CD4-positive, alpha-beta T cell treated with Interleukin-4 for 4 hours (primary cell): ENCODE measurements at places on chromosomes 6 and 20.
A peak's percentile ranks its signal among the peaks of the same experiment; 100 is the strongest.

- no peak for DNase-seq
Measured at GRCh38 chr6:1503811-1504210, 105.9 kb upstream of the FOXC1 start.

DNA sequence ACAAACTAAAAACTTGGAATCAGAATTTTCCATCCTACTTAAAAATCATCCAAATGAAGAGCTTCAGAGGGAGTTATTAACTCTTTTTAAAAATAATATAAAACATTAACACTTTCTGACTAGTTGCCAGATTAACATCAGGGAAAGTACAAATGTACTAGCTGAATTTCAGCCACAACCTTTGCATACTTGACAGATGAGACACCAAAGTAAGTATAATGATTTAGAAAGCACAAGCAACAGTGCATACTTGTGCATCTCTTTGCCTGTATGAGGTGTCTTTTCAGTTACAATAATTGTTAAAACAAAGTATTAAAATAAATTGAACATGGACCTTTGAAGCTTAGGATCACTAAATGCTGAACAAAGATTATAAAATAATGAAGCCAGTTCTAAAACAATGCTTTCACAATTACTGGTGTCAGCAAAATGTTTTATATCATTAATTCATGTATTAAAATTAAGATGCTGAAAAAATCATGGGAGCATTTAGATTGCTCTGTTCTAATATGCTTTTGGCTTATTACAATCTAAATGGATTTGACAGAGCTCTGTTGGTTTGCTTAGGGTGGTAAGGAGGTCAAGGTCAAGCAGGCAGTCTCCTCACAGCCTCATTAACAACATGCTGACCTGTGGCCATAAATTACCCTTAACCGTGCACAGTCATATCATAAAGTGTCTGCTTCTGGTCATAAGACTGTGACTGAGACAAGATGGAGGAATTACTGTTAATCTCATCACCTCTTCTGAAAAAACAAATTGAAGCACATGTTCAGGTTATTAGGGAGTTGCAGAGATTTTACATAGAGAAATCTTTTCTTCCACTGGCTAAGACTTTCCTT lies 15.1 kb downstream of the RNF217 start:
- DNase-seq, result no peak

GRCh38 chr6:157107915-157108651 lies 215.2 kb downstream of the TMEM242 start:
- peak; percentile 44 for DNase-seq

- no peak for DNase-seq
Measured at GRCh38 chr6:16163066-16163465, 34.2 kb downstream of the MYLIP start.

DNA sequence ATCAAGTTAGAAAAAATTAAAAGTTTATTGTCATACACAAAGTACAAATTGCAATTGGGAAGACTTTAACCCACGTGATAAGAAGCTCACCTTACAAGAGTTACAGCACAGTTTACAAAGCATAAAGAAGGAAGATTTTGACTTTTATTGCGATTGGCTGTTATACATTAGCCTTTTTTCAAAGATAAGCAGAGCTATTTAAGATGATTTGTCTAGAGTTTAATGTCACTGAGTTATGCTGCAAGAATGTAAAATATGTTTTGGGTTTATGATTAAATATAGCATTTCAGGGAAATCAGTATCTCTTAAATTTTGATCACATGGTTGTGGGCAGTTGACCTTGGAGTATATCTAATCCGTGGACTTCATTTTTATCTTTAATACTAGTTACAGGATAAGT lies 664.2 kb upstream of the PTCHD4 start:
- DNase-seq, result no peak

DNA sequence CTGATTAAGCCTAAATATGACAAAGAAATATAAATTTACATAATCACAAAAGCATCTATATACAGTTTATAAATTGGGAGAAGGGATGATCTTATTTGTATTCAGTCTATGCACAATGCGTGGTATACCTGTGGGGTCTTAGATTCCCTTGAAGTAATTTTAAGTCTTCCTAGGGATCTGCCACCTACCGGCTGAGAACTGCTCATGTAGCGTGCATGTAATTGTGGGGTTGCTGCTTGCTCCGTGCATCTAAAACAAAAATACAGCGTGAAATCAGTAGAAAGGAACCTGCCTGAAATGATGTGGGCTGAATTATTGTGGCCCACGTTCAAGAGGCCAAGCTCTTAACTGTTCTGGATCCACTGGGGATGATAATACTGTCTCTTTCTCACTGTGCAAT lies 187.3 kb downstream of the MBOAT1 start:
- no peak for DNase-seq

DNA sequence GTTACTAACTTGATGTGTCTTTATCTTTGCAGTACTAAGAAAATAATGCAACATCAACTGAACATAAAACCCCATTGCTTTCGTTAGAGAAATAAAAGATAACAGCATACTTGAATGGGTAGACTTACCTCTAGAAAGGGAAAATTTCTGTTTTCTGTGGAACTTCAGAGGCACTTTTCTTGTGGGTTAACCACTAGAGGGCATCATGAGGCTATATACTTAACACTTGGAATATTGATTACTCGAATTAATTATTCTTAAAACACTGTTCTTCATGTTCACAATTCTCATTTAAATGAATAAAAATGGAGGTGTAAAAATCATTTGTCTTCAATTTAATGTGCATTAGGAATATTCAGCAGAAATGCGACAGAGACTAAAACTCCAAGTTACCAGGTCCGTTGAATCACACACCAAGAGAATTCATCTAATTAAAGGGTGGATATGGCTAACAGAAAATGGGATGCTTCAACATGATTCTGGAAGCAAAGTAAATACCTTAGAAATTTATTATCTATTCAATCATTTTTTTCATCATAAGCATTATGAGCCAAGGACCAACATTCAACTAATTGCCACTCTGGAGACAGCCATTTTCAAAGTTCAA lies 330.8 kb upstream of the PREP start:
- DNase-seq, result peak; percentile 55

- no peak for DNase-seq
Measured at GRCh38 chr6:155324172-155324571, 9.9 kb upstream of the TFB1M start.

- DNase-seq, result no peak
Measured at GRCh38 chr20:41143354-41143753, 6.0 kb downstream of the PLCG1 start.

GRCh38 chr6:139124887-139125672 lies 9.8 kb upstream of the HECA start:
- peak; percentile 92 for DNase-seq

DNA sequence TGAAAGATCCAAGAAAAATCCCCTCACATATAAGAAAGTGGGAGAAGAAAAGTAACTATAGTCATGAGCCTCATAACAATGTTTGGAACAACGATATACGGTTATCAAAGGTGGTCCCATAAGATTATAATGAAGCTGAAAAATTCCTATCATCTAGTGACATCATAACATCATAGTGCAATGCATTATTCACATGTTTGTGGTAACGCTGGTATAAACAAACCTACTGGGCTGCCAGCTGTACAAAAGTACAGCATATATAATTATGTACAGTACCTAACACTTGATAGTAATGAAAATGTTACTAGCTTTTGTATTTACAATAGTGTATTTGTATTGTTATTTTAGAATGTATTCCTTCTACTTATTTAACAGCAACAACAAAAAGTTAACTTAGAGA lies 240.7 kb downstream of the RNGTT start:
- DNase-seq, result no peak

DNA sequence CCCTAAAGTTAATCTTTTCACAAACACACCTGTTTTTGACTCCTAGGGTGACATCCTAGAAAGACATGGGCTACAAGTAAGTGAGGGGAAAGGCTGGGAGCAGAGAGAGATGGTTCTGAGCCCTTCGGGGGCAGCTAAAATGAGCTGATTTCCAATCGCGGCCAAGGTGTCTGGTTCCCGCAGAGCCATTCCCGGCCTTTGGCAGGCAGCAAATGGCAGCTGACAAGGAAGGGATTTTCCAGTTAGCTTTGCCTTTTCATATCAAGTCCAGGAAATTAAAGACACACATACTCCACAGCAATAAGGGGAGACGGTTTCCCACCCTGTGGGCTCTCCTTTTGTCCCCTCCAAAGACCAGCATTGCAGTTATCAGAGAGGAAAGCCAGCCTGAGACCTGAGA lies 228.5 kb downstream of the ZMYND8 start:
- DNase-seq, result no peak

DNA sequence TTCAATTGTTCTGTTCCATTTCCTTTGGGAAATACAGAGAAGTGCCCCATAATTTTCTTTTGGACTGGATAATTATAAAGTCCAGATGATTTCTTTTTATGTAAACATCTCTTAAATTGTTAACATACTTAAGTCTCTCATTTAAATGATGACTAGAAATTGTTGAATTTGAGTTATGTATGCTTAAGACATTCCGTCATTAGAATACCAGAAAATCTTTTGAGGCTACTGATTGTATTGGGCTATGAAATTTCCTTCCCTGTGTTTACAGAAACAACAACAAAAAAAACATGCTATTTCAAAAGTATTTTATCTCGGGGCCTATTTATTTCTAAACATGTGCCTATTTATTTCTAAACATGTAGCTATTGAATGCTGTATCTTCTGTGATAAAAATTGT lies 125.4 kb downstream of the SH3BGRL2 start:
- no peak for DNase-seq

- DNase-seq, result no peak
Measured at GRCh38 chr6:164099269-164099865, 684.8 kb downstream of the QKI start.

DNA sequence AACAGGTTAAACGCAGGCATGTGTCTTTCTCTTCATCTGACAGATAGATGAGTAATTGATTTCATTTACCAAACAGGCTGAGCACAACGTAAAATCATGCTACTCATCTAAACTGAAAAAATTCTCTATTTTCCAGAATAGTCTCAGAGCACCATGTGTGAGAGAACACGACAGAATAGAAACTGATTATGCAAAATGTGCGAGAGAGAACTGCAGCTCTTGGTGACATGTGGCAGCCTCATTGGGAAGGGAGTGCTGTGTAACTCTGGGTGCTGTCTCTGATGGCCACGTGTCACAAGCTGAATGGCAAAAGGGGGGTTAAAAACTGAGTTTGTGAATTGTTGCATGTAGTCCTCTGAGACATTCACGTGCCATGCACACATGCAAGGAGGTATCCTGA lies 143.7 kb upstream of the ATXN1 start:
- DNase-seq, result no peak

GRCh38 chr20:21387528-21387927 lies 9.8 kb downstream of the NKX2-4 start:
- DNase-seq, result no peak

DNA sequence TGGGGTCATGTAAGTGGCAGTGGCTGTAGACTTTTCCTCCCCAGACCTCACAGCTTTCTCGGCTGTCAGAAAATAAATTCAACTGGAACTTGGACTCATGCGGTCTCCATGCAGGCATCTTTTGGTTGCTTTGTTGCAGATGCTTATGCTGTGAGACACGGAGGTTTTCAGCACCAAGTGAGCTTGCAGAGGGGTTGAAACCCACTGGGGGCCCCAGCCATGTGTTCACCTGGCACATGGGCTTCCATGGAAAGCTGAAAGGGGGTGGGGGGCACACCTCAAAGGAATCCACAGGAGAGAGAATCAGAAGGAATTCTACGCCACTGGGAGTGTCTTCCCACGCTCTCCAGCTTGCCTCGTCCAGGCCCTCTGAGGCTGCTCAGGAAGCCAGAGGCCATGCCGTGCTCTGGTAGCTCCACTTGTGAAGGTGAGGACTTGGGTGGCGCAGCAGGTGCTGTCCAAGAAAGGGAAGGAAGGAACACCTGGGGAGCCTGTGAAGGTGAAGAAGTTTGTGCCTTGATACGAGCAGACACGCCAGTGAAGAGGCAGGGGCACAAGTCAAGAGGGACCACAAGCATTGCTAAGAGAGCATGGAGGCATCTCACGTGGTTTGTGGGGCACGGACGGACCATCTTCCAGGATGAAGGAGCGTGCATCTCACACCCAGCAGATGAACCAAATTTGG lies 134.3 kb upstream of the PMEPA1 start:
- no peak for DNase-seq

GRCh38 chr6:100818066-100818465 lies 63.1 kb downstream of the ASCC3 start:
- DNase-seq, result no peak

- DNase-seq, result no peak
Measured at GRCh38 chr6:91704531-91704930, 1117.7 kb upstream of the MAP3K7 start.

GRCh38 chr6:146358431-146359046 lies 185.1 kb upstream of the RAB32 start:
- DNase-seq, result no peak

DNA sequence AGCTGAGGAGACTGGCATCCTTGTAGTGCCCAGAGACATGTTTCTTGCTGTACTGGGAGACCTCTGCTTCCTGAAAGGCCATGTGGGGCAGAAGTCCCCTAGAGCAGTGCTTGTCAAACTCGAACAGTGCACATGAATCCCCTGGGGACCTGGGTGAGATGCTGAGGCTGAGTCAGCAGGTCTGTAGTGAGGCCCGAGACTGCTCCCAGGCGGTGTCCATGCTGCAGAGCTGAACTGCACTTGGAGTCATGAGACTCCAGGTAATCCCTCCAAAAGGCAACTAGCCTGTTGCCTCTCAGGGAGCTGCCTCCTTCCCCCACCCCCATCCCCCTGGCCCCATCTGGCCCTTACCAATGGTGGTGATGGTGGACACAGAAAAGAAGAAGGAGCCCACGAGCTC lies 3.7 kb downstream of the KCNK17 start:
- no peak for DNase-seq

GRCh38 chr6:41763470-41763869 lies 16.2 kb downstream of the FRS3 start:
- DNase-seq, result no peak

GRCh38 chr20:37071481-37071911 lies 24.3 kb downstream of the RBL1 start:
- peak; percentile 51 for DNase-seq

DNA sequence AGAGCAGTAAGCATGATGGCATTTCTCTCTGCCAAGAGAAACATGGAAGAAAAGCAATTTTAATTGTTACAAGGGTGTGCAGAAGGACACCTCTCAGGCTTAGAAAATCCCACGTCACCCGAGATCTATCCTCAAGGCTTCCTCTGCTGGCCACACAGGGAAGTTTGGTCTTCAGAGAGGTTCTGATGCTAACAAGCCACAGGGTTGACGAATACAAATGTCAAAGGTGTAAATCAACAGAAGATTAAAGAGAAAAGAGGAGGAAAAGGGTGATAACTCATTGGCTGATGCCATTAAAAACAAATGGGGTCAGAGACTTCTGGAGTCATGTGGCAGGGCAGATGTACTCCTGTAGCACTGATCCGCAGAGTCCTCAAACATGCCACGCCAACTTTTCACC lies 33.6 kb upstream of the SPDEF start:
- DNase-seq, result no peak

- no peak for DNase-seq
Measured at GRCh38 chr20:39294137-39294725, 332.1 kb downstream of the DHX35 start.

DNA sequence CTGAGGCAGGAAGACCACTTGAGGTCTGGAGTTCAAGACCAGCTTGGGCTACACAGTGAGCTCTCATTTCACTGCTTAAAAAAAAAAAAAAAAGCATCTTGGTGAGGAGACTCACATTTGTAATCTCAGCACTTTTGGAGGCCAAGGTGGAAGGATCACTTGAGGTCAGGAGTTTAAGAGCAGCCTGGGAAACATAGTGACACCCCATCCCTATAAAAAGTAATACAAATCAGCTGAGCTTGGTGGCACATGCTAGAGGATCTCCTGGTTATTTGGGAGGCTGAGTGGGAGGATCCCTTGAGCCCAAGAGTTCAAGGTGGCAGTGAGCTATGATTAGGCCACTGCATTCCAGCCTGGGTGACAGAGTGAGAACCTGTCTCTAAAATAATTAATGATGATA lies 29.4 kb upstream of the SYNCRIP start:
- no peak for DNase-seq
